ENCODE measurements at places on chromosomes 4 and X.

GRCh38 chr4:120052856-120053255, 13.8 kb downstream of the MAD2L1 start:
- no peak for DNase-seq

- DNase-seq: no peak
Observed at GRCh38 chr4:131063878-131064277, 1967.9 kb downstream of the C4orf33 start.

- DNase-seq: no peak
Observed at GRCh38 chrX:129496625-129497024, 26.7 kb downstream of the SMARCA1 start.

GRCh38 chr4:94375364-94375763, 32.7 kb upstream of the HPGDS start:
- DNase-seq: no peak

- no peak for DNase-seq
Observed at GRCh38 chrX:133362538-133362937, 52.8 kb downstream of the GPC4 start.

- no peak for DNase-seq
Observed at GRCh38 chr4:52892880-52893279, 30.8 kb downstream of the RASL11B start.

DNA sequence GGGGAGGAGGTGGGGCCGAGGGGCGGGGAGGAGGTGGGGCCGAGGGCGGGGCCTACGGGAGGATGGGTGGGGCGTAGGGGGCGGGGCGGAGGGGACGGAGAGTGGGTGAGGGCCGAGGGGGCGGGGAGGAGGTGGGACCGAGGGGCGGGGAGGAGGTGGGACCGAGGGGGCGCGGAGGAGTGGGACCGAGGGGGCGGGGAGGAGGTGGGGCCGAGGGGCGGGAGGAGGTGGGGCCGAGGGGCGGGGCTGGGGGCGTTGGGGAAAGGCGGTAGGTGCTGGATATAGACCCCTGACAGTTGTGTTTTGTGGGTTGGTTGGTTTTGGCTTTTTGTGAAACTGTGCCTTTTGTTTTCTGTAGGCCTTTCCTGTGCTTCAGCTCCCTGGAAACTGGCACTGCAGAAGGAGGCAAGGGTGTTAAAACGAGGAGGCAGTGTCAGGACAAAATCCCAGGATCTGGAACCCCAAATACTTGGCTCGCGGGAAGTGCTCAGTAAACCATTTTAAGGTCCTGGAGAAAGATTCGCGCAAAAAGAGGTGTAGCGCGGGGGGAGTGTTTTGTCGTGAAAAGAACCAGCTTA, 580 bp upstream of the MMGT1 start:
- peak; percentile 69 for DNase-seq

GRCh38 chrX:150269605-150270254, 93.4 kb upstream of the MAMLD1 start:
- no peak for DNase-seq

DNA sequence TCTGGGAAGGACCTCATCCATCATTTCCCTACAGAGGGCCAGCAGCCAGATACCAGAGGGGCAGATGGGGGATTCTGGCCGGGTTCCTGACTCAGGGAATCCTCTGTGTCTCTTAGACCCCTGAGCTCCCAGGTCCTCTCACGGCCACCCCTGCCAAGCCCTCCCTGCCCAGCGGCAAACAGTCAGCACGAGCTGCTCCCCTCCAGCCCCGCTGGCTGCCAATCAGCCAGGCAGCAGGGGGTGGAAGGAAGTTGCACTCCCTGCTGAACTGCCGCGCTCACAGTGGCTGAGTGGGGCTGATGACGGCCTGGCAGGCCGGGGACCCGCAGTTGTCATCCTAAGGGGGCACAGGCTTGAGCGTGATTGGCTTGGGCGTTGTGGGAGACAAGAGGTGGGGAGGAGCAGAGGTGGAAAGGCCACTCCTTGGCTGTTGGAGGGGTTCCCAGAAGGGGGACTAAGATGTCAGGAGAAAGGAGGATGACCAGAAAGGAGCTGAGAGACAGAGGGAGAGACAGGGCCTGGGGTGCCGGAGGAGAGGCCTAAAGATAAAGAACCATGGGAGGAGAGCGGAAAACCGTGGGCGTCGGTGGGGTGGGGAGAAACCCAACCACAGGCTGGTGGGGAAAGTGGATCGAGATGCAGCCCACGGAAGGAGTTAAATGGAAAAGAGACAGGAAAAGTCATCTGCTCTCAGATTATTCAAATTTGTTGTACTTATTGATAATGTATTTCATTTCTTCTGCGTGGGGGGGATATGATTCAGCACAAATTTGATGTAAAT, 4.4 kb upstream of the CCDC149 start:
- no peak for DNase-seq

DNA sequence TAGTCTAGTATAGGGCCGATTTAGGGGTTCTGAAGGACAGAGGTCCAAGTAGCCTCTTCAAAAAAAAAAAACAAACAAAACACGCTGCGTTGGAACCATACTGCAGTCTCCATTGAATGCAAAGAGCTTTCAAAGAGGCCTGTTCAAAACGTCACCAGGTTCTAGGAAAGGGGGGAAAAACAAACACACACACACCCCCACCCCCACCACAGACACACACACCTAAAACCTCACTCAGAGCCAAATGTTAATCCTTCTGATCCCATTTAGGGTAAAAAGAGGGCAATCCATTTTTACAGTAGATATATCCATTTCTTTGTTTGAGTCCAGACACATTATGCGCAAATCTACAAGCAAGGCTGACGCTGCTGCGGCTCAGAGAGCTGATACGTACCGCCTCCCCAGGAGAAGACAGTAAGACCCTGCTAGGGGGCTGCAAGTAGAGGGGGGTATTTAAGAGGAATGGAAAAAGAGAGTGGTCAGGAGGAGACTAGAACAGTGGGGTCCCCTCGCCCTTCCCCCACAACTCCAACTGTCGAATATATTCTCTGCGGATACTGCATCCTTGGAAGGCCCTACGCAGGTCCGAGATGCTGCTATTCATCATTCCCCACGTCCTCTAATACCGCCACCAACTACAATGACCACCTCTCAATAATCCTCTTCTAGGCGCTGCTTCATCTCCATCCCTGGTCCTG, 1.3 kb downstream of the NKRF start:
- DNase-seq: no peak

DNA sequence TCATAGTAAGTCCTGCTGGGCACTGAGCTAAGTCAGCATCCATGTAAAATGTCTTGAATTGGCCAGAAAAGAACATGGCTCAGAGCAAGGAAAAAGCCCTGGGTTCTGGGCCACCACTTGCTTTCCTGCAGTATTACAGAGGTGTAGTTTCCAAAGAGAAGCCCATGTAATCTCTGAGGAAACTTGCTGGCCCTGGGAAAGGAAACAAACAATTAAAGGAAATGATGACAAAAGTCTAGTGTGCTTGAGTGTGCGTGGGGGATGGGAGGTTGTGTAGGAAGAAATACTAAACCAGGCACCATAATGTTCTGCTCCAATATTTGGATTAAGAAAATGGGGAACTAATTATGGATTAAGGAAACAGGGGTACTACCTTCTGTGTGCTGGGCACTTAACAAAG, 39.5 kb upstream of the SMIM10L2A start:
- DNase-seq: no peak

DNA sequence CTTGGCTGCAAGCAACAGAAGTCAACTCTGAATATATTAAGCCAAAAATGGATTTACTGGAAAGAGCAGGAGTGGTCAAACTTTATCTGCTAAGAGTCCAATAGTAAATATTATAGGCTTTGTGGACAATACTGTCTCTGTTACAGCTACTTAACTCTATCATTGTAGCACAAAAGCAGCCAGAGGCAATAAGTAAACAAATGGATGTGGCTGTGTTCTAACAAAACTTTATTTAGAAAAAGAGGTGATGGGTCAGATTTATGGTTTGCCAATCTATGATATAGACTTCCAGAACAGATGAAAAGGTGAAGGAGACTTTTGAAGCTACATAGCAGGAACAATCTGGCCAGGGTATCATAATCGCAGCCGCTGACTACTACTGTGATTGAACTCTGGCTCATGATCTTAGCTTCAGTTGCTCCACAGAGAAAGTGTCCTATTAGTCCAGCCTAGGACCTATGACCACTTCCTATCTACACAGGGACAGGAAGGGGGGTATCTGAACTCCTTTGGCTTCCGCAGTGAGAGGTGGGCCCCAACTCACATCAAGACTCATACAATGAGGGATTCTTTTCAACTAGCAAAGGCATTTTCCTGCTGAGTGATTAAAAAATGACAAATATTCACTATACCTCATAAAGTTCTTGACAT, 154.9 kb downstream of the ATG4A start:
- no peak for DNase-seq

DNA sequence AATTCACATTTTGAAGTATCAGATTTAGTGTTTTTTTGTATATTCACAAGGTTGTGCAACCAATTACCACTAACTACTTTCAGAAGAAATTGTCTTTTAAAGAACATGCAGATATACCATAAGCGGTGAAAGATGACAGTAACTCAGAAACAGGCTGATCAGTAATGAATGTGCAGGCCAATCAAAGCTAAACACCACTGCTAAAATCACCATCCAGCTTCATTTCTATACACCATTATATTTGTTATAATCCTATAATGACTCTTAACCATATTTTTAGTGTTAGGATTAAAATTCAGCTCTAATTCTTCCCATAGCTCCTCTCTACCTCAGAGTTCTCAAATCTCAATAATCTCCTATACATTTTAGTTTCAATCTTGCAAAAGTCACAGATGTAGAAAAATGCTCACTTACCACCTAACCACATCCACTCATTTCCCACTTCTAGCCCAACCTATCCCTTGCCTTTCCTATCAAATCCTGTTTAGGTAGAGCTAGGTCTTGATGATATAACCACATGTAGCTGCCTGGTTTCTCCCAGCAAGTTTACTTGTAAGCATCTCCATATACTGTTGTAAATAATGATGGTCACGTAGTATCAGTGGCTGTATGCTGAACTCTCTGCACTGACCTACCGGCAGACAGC, 16.6 kb downstream of the COQ2 start:
- no peak for DNase-seq

DNA sequence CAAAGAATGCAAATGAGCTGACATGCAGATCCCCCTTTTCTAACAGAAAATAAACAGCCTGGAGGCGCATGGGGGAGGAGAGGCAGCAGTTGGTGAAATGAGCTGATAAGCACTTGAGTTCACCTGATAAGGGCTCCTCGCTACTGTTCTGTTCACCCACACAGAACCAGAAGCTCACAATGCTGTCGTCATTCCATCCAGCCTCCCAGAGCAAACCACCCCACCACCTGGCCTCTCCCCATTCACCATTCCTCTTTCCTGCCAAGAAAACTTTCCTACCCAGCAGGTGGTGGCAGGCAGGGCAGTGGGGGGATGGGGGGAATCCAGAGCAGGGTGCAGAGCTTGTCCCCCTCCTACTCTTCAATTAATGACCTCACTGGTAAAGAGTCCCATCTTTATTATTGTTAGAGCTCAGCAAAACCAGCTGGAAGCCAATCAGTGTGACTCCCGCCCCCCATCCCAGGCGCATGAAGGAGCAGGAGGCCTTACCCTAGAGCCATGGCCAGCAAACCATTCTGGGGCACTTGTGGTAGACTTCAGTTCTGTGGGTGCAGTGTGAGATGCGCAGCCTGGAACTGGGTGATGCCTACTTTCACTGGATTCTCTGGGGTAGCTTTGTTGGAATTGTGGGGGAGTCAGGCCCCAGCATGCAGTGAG, 350.3 kb downstream of the ZIC3 start:
- no peak for DNase-seq

- DNase-seq: no peak
Observed at GRCh38 chr4:110475881-110476818, at the start of gene ENPEP. ENPEP (plus strand) TSS chr4:110476155; CDS start chr4:110476415, 260 bp downstream.

- DNase-seq: no peak
Observed at GRCh38 chrX:129544780-129545179, 4.7 kb downstream of the OCRL start.

GRCh38 chr4:159607809-159608208, 504.9 kb downstream of the RAPGEF2 start:
- no peak for DNase-seq

GRCh38 chr4:3781193-3781886, 15.2 kb downstream of the ADRA2C start:
- DNase-seq: no peak

- DNase-seq: no peak
Observed at GRCh38 chr4:88870428-88870827, 172.8 kb upstream of the NAP1L5 start.

DNA sequence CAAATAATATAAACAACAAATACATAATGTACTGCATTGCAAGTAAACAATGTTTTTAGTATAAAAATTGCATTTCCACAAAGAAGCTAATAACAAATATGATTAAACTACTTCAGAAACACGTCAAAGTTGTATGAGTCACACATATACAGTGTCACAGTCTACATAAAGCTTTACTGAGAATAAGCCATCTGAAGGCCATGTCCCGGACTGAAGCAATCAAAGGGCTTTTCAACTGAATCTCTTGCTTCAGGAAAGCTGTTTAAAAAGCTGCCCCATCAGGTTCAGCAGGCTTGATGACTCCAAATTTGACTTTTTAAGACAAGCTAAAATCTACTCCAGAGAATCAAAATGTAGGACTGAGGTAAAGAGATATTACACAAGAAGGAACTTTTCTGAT, 1476.8 kb downstream of the ADGRL3 start:
- no peak for DNase-seq

DNA sequence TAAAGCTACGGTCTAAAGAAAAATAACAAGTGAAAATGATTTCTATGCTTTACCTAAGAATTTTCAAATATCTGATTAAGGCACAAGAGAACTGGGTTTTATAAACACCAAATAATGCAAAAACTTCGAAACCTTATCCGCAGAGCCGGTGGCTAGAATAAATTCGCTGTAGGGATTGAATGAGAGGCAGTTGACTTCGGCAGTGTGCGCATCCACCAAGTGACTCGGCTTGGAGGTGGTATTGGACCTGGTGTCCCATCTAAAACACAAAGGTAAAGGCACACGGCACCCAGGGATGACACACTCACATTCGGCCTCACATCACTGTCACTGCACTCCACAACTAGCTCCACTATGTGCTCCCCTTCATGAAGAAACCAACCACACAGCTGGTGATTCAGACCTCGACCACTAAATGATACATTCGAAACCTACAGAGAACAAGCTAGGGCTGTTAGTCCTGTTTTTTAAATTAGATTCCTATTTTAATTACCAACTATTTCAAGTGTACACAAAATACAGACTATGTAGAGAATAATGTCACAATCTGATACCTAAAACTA, 17.5 kb downstream of the RBBP7 start:
- DNase-seq: no peak

- DNase-seq: no peak
Observed at GRCh38 chr4:113826421-113826820, 64.9 kb upstream of the CAMK2D start.

DNA sequence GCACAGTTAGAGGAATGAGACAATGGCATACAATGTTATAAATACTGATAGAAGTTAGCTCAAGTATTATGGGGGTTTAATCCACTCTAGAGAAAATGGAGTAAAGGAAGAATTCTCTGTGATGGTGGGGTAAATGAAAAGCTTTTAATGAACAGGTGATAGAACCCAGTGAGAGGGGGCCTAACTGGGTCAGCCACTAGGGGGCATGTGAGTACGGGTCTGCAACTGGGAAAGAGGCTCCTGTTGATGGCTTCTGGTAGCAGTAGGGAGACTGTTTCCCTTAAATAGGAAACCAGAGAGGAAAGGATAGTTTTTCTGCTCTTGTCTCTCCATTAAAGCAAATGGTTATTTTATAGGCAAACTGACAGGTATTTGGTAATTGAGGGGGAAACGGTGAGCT, 132.8 kb upstream of the GPR101 start:
- no peak for DNase-seq
